Esophagus muscularis mucosa (tissue), 4 donors: ENCODE measurements at places on chromosomes 6 and 20.

DNA sequence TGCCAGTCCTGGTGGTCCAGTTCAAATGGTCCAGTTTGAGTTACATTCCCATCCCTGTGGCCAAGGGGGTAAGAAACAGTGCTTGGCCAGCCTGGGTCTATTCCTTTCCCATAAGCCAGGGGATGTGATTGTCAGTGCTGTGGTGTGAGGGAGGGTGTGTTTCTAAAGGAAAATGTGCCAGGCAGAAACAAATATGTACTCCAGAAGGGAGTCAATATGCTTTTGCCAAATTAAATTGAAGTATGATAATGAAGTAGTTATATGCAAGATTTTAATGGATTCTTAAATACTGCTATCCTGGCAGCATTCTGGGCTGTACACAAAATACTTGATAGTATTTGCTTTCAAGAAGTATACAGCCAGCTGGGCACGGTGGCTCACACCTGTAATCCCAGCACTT lies 16.6 kb upstream of the PAQR8 start:
- no peaks in the 10 kb centered on the region for H3K4me1 ChIP-seq
- H3K27ac ChIP-seq: no peak overlapping the region
- no peaks in the 10 kb centered on the region for H3K36me3 ChIP-seq
- DNase-seq: no peak
- no peak overlapping the region for H3K4me3 ChIP-seq

DNA sequence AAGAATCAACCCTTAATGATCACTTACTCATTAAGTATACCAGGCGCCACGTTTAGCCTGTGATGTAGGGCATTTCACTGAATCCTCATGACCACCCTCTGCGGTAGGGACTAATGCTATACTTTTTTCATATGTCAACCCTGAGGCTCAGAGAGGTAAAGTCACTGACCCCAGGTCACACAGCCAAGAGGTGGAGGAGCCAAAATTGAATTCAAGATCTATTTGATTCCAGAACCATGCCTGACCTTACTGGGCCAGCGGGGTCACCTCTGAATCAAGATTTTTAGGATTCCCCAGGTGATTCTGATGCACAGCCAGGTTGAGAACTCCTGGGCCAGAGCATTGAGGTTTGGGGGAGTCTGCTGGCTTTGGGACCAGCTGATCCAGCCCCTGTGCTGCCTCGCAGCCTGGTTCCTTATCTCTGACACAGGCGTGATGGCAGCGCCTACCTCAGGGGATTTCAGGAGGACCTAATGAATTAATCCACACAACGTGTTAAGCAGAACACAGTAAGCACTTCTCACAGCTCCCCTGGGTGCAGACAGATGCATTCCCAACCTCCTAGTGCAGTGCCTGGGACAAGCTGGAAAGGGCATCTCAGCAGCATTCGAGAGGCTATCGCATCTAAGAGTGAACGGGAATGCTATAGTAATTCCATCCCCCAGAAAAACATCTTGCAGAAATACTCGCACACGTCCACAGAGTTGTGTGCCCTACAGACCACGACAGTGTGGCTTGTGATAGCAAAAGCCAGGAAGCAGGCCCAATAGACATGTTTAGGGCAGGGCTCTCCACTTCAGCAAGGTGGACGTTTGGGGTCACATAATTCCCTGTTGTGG lies 101.4 kb upstream of the PTPN1 start:
- DNase-seq: no peak
- H3K27ac ChIP-seq: peak overlapping the region; percentile 56
- H3K4me1 ChIP-seq: peaks cover 37% of the 10 kb centered on the region
- H3K4me3 ChIP-seq: no peak overlapping the region
- no peaks in the 10 kb centered on the region for H3K36me3 ChIP-seq

DNA sequence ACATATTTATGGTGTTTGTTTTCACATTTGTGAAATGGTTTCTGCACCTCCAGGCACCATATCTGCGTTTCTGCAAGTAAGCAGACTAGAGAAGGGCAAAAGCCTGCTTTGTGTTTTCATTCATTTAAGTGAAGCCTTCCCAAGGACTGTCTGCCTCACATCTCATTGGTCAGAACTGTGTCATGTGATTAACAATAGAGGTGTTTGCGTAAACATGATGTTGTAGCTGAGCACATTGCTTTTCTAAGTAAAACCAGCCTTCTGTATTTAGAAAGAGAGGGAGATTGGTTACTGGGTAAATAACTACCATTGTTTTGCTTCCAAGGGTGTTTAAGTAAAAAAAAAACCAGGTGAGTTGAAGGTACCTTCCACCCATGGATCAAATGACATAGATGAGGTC lies 39.7 kb downstream of the SH3BGRL2 start:
- peak overlapping the region; percentile 26 for H3K27ac ChIP-seq
- no peak for DNase-seq
- no peaks in the 10 kb centered on the region for H3K27me3 ChIP-seq

DNA sequence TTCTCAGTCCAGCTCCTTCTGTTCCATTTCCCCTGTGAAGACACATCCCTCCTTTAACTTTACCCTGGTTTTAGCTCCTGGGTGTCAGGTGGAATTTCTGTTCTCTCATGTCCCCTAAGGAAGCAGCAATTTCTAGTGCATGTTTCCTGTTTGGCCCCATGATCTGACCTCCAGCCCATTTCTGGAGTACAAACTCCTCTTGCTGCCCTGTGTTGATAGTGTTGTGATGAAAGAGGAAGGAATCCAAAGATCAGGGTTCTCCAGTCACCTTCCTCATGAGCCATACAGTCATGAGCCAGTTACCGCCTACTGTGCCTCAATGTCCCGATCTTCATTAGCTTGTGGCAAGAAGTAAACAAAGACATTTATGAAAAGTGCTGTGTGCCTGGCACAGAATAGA lies 97.4 kb downstream of the PHACTR1 start:
- H3K27me3 ChIP-seq: no peaks in the 10 kb centered on the region
- H3K4me3 ChIP-seq: no peak overlapping the region
- no peak overlapping the region for H3K27ac ChIP-seq
- no peak for DNase-seq
- H3K36me3 ChIP-seq: no peaks in the 10 kb centered on the region

- H3K4me3 ChIP-seq: peak overlapping the region; percentile 79
- H3K27me3 ChIP-seq: no peaks in the 10 kb centered on the region
- DNase-seq: no peak
Observed at GRCh38 chr6:166955865-166956443, 396 bp downstream of the RNASET2 start.
